Activated gamma-delta T cell treated with Interleukin-2 at 50 U/mL for 16 hours (primary cell): ENCODE measurements at places on chromosomes 2 and 18.

- DNase-seq, result no peak
These were observed 36.0 kb upstream of the NPAS2 start for GRCh38 chr2:100783987-100784386.

GRCh38 chr2:46036929-46037328, 260.3 kb upstream of the EPAS1 start:
- no peak for DNase-seq

DNA sequence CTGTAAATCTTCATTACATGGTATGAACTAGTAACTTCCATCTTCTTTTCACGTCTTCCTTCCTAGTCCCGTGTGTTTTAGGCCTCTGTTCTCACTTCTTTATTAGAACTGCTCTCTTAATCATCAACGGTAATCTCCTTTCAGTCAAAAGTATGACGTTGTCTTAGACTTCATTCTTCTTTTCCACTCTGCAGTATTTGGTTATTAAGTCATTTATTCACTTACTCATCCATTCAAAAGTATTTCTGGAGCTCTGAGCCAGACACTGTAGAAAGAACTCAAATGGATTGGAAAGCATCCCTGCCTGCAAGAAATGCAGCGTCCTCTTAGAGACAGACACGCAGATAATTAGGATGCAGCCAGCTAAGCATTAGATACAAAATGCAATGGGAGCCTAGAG, 494.6 kb upstream of the NRP2 start:
- DNase-seq, result no peak

GRCh38 chr2:206361407-206362045, 81.8 kb upstream of the ADAM23 start:
- no peak for DNase-seq

DNA sequence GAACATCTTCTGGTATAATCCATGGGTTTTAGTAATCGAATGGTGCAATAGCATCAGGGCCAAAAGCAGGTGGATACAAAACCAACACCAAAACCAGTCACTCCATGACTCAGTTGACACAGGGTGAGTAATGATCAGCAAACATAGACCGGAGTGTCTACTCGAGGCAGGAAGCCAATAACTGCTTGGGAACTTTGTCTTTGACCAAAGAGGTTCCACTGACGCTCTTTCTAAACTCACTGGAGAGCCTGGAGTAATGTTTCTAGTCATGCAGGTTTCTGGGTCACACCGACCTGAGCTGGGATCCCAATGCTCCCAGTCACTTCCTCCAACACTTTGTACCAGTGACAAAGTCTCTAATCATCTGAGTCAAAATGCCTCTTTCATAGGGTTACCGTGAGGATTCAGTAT, 30.9 kb downstream of the MREG start:
- DNase-seq, result no peak

- DNase-seq, result no peak
These were observed 2.9 kb downstream of the CHRND start for GRCh38 chr2:232528746-232529460.
